ENCODE measurements at places on chromosomes 11 and 22. TPM values are rescaled to one million over a fixed set of nuclear protein-coding genes. Genes with fewer than 3 reads are reported as not detected.

Gene ACRV1
- not detected for total RNA-seq

Gene CNTN5
- not detected for total RNA-seq

Gene HBG2
- total RNA-seq = not detected

Gene PTPN5
- total RNA-seq = not detected

Gene GSTT2
- total RNA-seq = not detected

Gene ANO5
- total RNA-seq = not detected

Gene SYT7
- total RNA-seq = 25.2 TPM

Gene DMC1
- total RNA-seq = 0.56 TPM

Gene GAS2L1
- total RNA-seq = 15.3 TPM

Gene FUT4
- 0.23 TPM for total RNA-seq

Gene NECTIN1
- total RNA-seq = 59.2 TPM

Gene C11orf71
- total RNA-seq = 3.9 TPM

Gene GGT1
- 0.63 TPM for total RNA-seq

GRCh38 chr11:114209904-114210303, 86.3 kb upstream of the NNMT start:
- no peak for DNase-seq
- peaks cover 26% of the 10 kb centered on the region for H3K4me1 ChIP-seq
- H3K27me3 ChIP-seq = no peaks in the 10 kb centered on the region
- H3K27ac ChIP-seq = peak overlapping the region; percentile 42
- H3K36me3 ChIP-seq = no peaks in the 10 kb centered on the region
- H3K4me3 ChIP-seq = no peak overlapping the region

GRCh38 chr11:117097389-117098268, 599 bp downstream of the SIK3 start:
- no peaks in the 10 kb centered on the region for H3K27me3 ChIP-seq
- peaks cover 44% of the 10 kb centered on the region for H3K4me1 ChIP-seq
- peak overlapping the region; percentile 100 for H3K27ac ChIP-seq

- H3K36me3 ChIP-seq = no peaks in the 10 kb centered on the region
- no peak overlapping the region for H3K27ac ChIP-seq
- no peak for DNase-seq
These were observed 561.9 kb upstream of the ANO5 start for GRCh38 chr11:21630934-21631478.

GRCh38 chr22:39808081-39808480, 85.5 kb downstream of the ENTHD1 start:
- peak; percentile 61 for DNase-seq
- H3K27ac ChIP-seq = no peak overlapping the region
- H3K36me3 ChIP-seq = no peaks in the 10 kb centered on the region
- no peak overlapping the region for H3K4me3 ChIP-seq
- peaks cover 41% of the 10 kb centered on the region for H3K27me3 ChIP-seq

DNA sequence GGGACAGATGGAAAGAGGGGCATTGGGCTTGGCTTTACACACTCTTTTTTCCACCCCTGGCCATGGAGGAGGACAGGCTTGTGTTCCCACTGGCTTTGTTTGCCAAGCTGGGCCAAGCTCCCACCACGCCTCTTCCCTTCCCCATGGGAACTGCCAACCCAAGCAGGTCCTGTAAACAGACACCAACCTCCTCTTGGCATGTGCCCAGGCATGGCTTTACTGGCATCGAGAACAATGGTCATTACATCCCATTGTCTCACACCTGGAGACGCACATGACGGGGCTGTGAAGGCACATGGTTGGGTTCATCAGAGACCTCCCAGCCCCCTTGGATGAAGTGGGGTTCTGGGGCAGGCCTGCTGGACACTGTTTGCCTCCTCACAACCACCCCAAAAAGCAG, 11.7 kb downstream of the SEC14L3 start:
- DNase-seq = peak; percentile 31
- peaks cover 14% of the 10 kb centered on the region for H3K27me3 ChIP-seq
- peaks cover 6% of the 10 kb centered on the region for H3K36me3 ChIP-seq
- H3K27ac ChIP-seq = no peak overlapping the region

GRCh38 chr11:67999704-68000103, 4.2 kb downstream of the UNC93B1 start:
- H3K27me3 ChIP-seq = no peaks in the 10 kb centered on the region
- no peak overlapping the region for H3K4me3 ChIP-seq
- DNase-seq = no peak
- no peak overlapping the region for H3K27ac ChIP-seq

- no peak overlapping the region for H3K27ac ChIP-seq
- DNase-seq = no peak
- no peaks in the 10 kb centered on the region for H3K4me1 ChIP-seq
- H3K4me3 ChIP-seq = no peak overlapping the region
These were observed 100.3 kb downstream of the BRD1 start for GRCh38 chr22:49727191-49727880.

- peaks cover 7% of the 10 kb centered on the region for H3K4me1 ChIP-seq
- no peak for DNase-seq
- H3K27ac ChIP-seq = no peak overlapping the region
- H3K4me3 ChIP-seq = no peak overlapping the region
- H3K27me3 ChIP-seq = no peaks in the 10 kb centered on the region
These were observed 120.9 kb downstream of the ST3GAL4 start for GRCh38 chr11:126476266-126476924.

DNA sequence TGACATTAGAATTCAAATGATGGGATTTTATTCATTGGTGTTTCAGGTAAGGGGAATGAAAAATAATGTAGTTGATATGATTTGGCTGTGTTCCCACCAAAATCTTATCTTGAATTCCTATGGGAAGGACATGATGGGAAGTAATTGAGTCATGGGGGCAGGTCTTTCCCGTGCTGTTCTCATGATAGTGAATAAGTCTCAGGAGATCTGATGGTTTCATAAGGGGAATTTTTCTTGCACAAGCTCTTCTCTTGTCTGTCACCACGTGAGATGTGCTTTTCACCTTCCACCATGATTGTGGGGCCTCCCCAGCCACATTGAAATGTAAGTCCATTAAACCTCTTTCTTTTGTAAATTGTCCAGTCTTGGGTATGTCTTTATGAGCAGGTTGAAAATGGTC, 268.6 kb upstream of the CHORDC1 start:
- no peaks in the 10 kb centered on the region for H3K4me1 ChIP-seq
- no peak overlapping the region for H3K27ac ChIP-seq
- no peak overlapping the region for H3K4me3 ChIP-seq
- no peaks in the 10 kb centered on the region for H3K36me3 ChIP-seq

GRCh38 chr11:59158206-59159068, 13.5 kb upstream of the DTX4 start:
- H3K4me3 ChIP-seq = no peak overlapping the region
- no peaks in the 10 kb centered on the region for H3K4me1 ChIP-seq
- H3K27ac ChIP-seq = no peak overlapping the region
- peaks cover 17% of the 10 kb centered on the region for H3K27me3 ChIP-seq

GRCh38 chr11:38646382-38646781, 2048.3 kb upstream of the RAG2 start:
- no peaks in the 10 kb centered on the region for H3K36me3 ChIP-seq
- H3K4me3 ChIP-seq = no peak overlapping the region
- H3K27ac ChIP-seq = no peak overlapping the region
- DNase-seq = no peak

DNA sequence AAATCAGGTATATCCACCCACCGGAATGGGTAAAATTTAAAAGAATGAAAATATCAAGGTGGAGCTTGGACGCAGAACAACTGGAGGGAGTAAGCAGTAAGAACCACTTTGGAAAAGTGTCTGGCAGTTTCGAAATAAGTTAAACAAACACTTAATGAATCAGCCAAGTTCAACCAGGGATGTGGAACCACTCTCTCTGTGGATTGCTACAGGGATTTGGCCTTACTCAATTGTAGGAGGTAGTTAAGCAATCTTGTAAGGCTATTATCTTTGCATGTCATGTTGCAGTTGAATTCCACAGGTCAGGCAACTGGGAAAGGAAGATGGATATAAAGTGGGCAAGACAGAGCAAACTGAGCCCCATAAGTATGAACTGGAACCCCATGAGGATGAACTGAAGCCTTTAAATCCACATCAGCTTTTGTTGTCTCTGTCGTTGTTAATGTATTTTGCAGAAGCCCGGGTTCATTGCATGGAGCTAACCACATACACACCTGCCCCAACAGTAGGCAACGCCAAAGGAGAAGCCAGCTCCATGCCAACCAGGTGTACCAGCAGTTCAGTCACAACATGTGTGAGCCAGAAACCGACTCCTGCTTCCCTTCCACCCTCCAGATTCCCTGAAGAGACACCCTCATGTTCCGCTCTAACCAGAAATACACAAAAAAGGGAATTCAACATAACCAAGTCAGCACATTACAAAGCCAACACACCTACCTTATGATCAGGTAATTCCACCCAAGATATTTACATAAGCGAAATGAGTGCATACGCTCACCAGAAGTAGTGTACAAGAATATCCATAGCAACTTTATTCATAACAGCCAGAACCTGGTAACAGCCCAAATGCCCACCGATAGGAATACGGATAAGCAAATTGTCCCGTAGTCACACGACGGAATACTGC, 8.0 kb upstream of the SLC43A3 start:
- peak; percentile 96 for DNase-seq
- H3K4me3 ChIP-seq = peak overlapping the region; percentile 41
- H3K4me1 ChIP-seq = peaks cover 17% of the 10 kb centered on the region
- H3K27ac ChIP-seq = peak overlapping the region; percentile 85

GRCh38 chr22:26239581-26239980, 70.3 kb downstream of the SEZ6L start:
- no peaks in the 10 kb centered on the region for H3K36me3 ChIP-seq
- no peak overlapping the region for H3K27ac ChIP-seq
- H3K27me3 ChIP-seq = peaks cover 62% of the 10 kb centered on the region
- no peak for DNase-seq
- H3K4me3 ChIP-seq = no peak overlapping the region
- H3K4me1 ChIP-seq = no peaks in the 10 kb centered on the region

GRCh38 chr22:40203572-40203971, 25.8 kb downstream of the TNRC6B start:
- H3K4me1 ChIP-seq = peaks cover 1% of the 10 kb centered on the region
- DNase-seq = no peak
- H3K36me3 ChIP-seq = peaks cover 7% of the 10 kb centered on the region
- no peak overlapping the region for H3K4me3 ChIP-seq

DNA sequence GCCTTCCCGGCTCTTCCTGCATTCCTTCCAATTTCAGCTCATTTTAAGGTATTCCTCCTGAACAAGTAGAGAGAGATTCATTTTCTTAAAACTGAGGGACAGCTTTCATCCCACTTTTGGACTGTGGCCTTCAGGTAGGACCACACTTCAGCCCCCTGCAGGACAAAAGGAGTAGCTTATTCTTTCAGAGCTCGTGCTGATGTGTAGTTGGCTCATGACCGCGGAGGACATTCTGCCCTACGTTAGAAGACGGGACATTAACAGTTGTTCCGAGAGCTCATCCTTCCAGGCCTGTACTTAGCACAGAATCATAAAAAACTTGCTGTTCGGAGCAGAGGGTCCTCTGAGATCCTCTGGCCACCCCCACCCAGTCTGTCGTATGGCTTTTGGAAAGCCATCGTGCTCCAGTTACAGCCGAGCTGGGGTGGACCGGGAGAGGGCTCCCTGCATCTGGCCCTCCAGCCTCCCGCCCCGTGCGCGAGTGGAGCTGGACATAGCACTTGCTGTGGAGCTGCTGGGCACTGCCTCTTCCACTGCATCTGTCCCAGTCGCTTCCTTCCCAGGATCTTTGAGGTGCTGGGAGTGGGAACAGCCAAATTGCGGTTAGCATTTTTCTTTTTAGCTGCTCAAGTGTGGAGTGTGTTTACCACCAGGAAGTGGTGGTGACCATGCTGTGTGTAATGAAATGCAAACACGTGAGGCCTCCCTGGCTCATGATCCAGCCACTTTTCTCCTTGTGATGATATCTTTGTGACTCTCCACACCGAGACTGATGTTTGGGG, 250.3 kb downstream of the TBC1D22A start:
- no peak overlapping the region for H3K4me3 ChIP-seq
- H3K27ac ChIP-seq = no peak overlapping the region
- no peak for DNase-seq
- no peaks in the 10 kb centered on the region for H3K4me1 ChIP-seq

DNA sequence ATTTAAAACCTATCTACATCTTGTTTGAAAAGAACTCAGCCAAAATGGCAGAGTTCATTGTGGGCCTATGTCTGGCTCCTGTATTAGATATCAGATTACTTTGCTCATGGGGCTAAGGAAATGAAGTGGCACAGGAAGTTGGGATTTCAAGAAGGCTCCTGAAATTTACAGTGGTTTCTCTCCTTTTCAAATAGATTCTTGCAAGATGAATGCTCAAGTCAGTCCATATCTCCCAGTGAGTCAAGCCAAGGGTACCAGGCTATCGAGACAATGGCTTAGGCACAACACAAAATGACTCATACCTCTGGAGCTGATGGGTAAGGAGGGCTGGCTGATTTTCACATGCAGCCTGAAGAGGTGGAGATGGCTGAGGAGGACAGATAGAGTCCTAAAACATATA, 24.1 kb upstream of the APOA1 start:
- peaks cover 64% of the 10 kb centered on the region for H3K36me3 ChIP-seq
- H3K4me3 ChIP-seq = no peak overlapping the region
- no peak overlapping the region for H3K27ac ChIP-seq
- peaks cover 5% of the 10 kb centered on the region for H3K4me1 ChIP-seq
- DNase-seq = peak; percentile 32
- H3K27me3 ChIP-seq = no peaks in the 10 kb centered on the region

- H3K27me3 ChIP-seq = no peaks in the 10 kb centered on the region
- H3K4me1 ChIP-seq = peaks cover 9% of the 10 kb centered on the region
- no peak overlapping the region for H3K27ac ChIP-seq
- DNase-seq = no peak
These were observed 1.8 kb downstream of the PHOX2A start for GRCh38 chr11:72242141-72242540.

GRCh38 chr11:13209379-13209778, 68.2 kb upstream of the BMAL1 start:
- H3K4me3 ChIP-seq = no peak overlapping the region
- DNase-seq = no peak
- H3K4me1 ChIP-seq = peaks cover 19% of the 10 kb centered on the region
- H3K36me3 ChIP-seq = no peaks in the 10 kb centered on the region
- H3K27ac ChIP-seq = no peak overlapping the region

DNA sequence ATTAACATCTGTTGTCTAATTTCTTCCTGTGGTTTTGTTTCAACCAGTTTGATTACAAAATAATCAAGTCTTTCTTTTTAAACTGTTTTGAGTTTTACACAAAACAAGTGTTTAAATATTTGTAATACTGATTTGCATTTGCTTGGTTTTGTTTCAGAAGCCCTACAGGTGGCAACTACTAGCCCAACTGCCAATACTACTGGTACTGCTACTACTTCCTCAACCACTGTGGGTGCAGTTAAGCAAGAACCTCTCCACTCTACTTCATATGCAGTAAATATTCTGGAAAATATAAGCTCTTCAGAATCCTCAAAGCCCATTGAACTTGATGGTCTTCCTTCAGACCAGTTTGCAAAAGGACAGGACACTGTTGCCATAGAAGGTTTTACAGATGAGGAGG, 61.1 kb downstream of the QSER1 start:
- DNase-seq = no peak
- H3K36me3 ChIP-seq = peaks cover 17% of the 10 kb centered on the region
- no peaks in the 10 kb centered on the region for H3K27me3 ChIP-seq
- no peak overlapping the region for H3K27ac ChIP-seq

GRCh38 chr11:1870326-1870696, 17.4 kb downstream of the LSP1 start:
- H3K27ac ChIP-seq = no peak overlapping the region
- H3K4me1 ChIP-seq = peaks cover 13% of the 10 kb centered on the region
- no peak for DNase-seq
